ENCODE measurements at places on chromosomes 5 and 9. TPM values are rescaled to one million over a fixed set of nuclear protein-coding genes. Genes with fewer than 3 reads are reported as not detected.

DNA sequence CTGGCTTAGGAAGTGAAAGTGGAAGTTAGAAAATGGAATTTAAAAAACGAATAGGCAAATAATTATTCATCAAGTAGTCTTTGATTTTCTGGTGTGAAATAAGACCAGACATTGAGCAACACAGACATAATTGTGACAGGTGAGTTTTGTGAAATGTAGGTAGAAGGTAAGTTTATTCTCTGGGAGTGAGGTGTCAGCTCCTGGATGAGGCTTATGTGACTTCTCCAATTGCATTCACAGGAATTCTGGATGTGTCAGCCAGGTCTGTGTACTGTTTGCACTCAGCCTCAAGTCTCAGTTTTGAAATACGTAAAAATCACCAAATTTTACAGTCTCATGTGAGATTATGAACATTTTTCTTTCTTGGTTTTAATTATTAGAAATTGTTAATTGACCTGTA lies 537.6 kb downstream of the CETN3 start:
- H3K4me1 ChIP-seq, result no peaks in the 10 kb centered on the region
- no peak for DNase-seq
- H3K27ac ChIP-seq, result no peak overlapping the region
- H3K27me3 ChIP-seq, result no peaks in the 10 kb centered on the region
- no peak overlapping the region for H3K4me3 ChIP-seq

DNA sequence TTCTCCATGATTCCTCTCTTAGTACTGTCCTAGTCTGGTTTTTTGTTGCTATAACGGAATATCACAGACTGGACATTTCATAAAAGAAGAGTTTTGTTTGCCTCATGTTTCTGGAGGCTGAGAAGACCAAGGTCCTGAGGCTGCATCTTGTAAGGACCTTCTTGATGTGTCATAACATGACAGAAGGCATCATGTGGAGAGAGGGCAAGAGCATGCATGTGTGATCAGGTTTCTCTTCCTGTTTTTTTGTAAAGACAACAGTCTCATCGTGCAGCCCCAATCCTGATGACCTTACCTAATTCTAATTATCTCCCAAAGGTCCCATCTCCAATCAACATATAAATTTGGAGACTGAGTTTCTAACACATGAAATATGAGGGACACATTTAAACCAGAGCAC lies 108.4 kb downstream of the MSX2 start:
- no peaks in the 10 kb centered on the region for H3K27me3 ChIP-seq
- H3K36me3 ChIP-seq, result no peaks in the 10 kb centered on the region
- no peak for DNase-seq
- H3K27ac ChIP-seq, result no peak overlapping the region

DNA sequence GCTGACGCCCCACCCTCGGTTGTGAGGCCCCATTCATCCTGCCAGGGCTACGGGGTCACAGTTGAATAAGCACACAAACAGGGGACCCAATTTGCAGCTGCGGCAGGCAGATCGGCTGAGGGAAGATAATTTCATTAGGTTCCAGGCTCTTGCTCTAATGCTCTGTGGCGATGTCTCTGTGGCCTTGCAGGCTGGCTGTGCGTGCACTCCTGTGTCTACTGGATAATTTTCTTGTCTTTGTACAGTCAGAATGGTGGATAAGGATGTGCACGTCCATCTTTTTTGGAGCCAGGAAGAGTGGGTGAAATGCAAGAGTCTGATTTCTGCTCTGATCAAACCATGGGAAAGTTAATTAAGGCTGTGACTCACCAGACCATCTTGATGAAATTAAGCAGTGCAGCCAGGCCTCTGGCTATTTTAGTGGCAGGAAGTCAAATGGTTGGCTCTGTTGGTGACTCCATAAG lies 39.2 kb downstream of the NSG2 start:
- DNase-seq, result no peak
- H3K4me1 ChIP-seq, result no peaks in the 10 kb centered on the region
- no peaks in the 10 kb centered on the region for H3K27me3 ChIP-seq

DNA sequence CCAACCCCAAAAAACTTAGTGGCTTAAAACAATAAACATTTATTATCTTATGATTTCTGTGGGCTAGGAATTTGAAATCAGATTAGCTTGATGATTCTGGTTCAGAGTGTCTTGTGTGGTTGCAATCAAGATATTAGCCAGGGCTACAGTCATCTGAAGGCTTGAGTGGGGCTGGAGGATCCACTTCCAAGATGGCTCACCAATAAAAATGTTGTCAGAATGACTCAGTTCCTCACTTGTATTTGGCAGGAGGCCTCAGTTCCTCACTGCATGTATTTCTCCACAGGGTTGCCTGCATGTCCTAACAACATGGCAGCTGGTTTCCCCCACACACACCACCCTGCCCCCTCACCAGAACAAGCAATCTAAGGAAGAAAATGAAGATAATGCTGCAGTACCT lies 98.2 kb upstream of the NIPBL start:
- H3K27me3 ChIP-seq, result no peaks in the 10 kb centered on the region
- H3K4me1 ChIP-seq, result no peaks in the 10 kb centered on the region
- no peak for DNase-seq
- H3K4me3 ChIP-seq, result no peak overlapping the region

DNA sequence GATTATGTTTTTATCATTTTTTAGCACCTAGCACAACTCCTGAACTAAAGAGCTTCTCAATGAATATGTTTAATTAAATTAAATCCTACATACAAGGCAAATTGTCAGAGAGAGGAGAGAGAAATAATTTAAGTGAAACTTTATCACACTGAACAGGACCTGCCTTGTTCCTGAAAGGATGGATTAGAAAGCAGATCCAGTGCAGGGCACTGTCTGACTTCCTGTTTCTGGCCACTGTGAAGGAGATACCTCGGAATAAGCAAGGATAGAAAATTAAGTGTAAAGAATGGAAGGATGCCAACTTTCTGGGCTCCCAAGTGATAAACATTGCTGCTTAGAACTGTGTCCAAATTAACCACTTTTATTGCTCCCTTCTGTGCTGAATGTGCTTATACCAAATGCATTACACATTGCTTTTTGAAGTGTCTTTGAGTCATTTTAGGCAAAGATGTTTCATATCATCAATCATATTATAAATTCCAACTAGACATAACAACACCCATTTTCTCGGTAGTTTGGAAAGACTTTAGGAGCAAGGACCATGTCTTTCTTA lies 89.1 kb upstream of the SPDL1 start:
- H3K27ac ChIP-seq, result no peak overlapping the region
- H3K4me3 ChIP-seq, result no peak overlapping the region
- H3K27me3 ChIP-seq, result no peaks in the 10 kb centered on the region

GRCh38 chr5:122907276-122907675 lies 61.9 kb downstream of the SNX24 start:
- H3K27me3 ChIP-seq, result no peaks in the 10 kb centered on the region
- H3K36me3 ChIP-seq, result no peaks in the 10 kb centered on the region
- DNase-seq, result no peak
- no peak overlapping the region for H3K4me3 ChIP-seq

- H3K27me3 ChIP-seq, result no peaks in the 10 kb centered on the region
- H3K4me1 ChIP-seq, result no peaks in the 10 kb centered on the region
- H3K27ac ChIP-seq, result no peak overlapping the region
- peaks cover 68% of the 10 kb centered on the region for H3K36me3 ChIP-seq
- DNase-seq, result peak; percentile 45
- no peak overlapping the region for H3K4me3 ChIP-seq
These were observed 57.1 kb downstream of the MACROH2A1 start for GRCh38 chr5:135341696-135342550.

DNA sequence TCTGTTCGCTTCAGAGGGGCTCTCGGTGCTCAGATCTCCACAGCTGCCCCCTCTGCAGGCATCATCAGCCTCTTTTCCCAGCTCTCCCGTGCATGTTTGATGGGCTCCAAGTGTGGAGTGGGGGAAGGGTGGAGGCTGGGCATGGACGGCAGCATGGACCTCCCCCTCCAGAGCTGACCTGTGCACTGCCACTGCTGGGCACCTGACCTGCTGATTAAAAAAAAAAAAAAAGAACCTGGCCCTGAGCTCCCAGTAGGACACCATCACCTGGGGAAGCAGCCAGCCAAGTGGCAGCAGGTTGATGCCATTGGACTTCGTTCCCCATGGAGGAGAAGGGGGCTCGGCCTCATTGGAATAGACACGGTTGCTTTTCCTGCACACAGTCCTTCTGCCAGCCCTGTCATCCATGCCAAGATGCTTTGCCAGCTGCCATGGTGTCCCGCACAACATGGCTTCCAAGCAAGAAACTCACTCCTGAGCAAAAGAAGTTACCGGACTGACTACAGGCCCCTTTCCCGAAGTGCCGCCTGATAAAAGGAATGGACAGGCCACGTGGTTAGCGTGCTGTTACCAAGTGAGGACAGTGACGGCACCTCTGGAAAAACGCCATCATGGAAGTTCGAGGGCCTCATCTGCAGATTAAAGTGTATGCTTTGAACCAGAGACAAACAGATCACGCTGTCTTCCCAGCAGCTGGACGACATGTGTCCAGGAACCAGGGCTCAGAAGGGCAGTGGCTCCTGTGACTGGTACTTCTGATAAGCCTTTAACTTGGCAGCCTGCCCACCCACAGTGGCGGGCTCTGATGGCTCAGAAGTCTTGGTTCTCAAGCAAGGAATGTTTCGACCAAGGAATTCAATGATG lies 14.7 kb upstream of the BRD3OS start:
- H3K4me3 ChIP-seq, result no peak overlapping the region
- no peaks in the 10 kb centered on the region for H3K27me3 ChIP-seq
- no peaks in the 10 kb centered on the region for H3K4me1 ChIP-seq
- DNase-seq, result no peak
- no peaks in the 10 kb centered on the region for H3K36me3 ChIP-seq

DNA sequence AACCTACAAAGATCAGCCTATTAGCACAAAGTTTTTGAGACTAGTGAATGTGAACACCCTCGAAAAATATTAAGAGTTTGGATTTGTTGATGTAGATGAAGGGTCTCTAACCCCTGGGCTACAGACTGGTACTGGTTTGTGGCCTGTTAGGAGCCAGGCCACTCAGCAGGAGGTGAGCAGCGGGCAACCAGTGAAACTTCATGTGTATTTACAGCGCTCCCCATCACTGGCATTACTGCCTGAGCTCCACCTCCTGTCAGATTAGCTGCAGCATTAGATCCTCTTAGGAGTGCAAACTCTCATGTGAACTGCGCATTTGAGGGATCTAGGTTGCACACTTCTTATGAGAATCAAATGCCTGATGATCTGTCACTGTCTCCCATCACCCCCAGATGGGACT lies 11.2 kb upstream of the PAM start:
- no peak overlapping the region for H3K4me3 ChIP-seq
- H3K27me3 ChIP-seq, result no peaks in the 10 kb centered on the region
- no peaks in the 10 kb centered on the region for H3K36me3 ChIP-seq
- DNase-seq, result no peak
- H3K27ac ChIP-seq, result no peak overlapping the region
- H3K4me1 ChIP-seq, result no peaks in the 10 kb centered on the region

DNA sequence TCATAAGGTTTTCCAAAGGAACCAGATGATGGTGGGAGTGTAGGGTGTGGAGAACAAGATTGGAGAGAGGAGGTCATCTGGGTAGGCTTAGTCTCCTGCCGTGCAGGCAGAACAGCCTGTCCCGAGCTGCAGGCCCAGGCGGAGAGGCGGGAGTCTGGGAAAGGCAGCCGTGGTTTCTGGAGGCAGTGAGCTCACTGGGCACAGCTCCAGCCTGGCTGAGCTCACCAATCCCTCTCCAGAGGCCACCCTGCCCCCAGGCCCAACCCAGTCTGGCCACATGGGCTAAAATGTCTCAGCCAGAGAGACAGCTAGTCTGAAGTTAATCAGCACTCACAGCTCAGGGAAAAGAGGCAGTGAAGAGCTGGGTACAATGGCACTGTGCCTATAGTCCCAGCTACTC lies 12.3 kb downstream of the P4HA2 start:
- H3K36me3 ChIP-seq, result peaks cover 14% of the 10 kb centered on the region
- peak; percentile 99 for DNase-seq
- H3K27me3 ChIP-seq, result no peaks in the 10 kb centered on the region

- no peak overlapping the region for H3K4me3 ChIP-seq
- no peaks in the 10 kb centered on the region for H3K36me3 ChIP-seq
- no peak for DNase-seq
- no peaks in the 10 kb centered on the region for H3K4me1 ChIP-seq
- H3K27ac ChIP-seq, result no peak overlapping the region
These were observed 404.6 kb downstream of the GADD45G start for GRCh38 chr9:90009447-90009846.

- peaks cover 6% of the 10 kb centered on the region for H3K27me3 ChIP-seq
- peak; percentile 34 for DNase-seq
- no peaks in the 10 kb centered on the region for H3K4me1 ChIP-seq
- no peak overlapping the region for H3K4me3 ChIP-seq
These were observed 67.8 kb downstream of the LHX2 start for GRCh38 chr9:124079176-124079925.

DNA sequence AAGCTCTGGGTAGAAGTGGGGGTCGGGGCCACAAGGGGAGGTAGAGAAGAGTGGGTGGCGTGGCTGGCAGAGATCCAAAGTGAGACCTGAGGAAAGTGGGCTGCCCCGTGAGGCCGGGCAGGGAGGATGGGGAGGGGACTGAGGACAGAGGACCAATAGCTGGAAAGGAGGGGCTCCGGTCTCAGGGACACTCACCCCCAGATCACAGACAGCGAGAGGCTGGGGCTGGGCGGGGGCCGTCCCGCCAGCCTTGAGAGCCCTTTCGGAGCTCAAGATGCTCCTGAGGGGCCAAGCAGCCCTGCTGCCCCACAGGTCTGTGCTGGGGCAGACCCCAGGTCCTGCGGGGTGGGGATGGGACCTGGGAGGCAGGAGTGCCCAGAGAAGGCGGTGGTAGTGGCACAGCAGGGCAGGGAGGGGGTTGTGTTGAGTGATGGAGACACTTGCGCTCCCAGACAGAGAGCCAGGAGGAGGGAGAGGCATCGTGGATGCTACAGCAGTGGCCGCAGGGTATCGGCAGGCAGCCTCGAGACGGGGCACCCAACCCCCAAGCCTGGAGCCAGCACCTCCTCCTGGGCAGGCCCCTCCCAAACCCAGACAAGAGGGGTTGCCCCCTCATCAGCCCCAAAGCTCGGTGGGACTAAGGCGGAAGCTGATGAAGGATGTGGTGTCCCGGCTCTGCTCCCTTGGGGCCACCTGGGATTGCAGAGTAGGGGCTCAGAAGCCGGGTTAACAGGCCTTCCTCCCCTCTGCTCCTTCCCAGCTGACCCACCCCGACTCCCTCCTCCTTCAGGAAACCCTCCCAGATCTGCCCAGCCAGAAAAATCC lies 3.4 kb downstream of the SARDH start:
- peak; percentile 58 for DNase-seq
- H3K36me3 ChIP-seq, result no peaks in the 10 kb centered on the region
- H3K4me1 ChIP-seq, result no peaks in the 10 kb centered on the region
- H3K27me3 ChIP-seq, result no peaks in the 10 kb centered on the region
- no peak overlapping the region for H3K4me3 ChIP-seq

DNA sequence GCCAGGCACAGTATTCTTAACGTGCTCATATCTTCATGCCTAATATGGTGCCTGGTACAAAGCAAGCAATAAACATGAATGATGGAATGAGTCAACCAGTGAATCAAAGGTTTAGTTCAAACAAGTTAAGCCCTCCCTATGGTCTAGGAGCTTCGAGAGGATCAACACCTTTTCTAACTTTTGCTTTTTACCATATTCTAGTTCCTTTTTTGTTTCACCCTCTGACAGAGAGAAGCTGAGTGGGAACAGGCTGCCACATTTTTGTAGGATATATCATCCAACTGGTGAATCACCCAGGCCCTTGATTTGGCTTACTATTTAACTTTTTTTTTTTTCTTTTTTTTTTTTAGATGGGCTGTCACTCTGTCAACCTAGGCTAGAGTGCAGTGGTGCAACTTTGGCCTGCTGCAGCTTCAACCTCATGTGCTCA lies 39.3 kb upstream of the TNC start:
- peaks cover 54% of the 10 kb centered on the region for H3K4me1 ChIP-seq
- H3K36me3 ChIP-seq, result no peaks in the 10 kb centered on the region
- H3K27me3 ChIP-seq, result no peaks in the 10 kb centered on the region
- no peak overlapping the region for H3K4me3 ChIP-seq
- DNase-seq, result peak; percentile 66

TMEM215 gene
- total RNA-seq, result not detected

TRPM3 gene
- total RNA-seq, result 0.33 TPM

PRRX2 gene
- not detected for total RNA-seq

GNPDA1 gene
- 23.0 TPM for total RNA-seq

SLC9A3 gene
- 2.3 TPM for total RNA-seq

Measured in sigmoid colon (tissue), 7 donors.